ENCODE measurements at places on chromosomes 5 and 9. TPM values are rescaled to one million over a fixed set of nuclear protein-coding genes. Genes with fewer than 3 reads are reported as not detected.

The SLC6A3 gene
- 1.2 TPM for total RNA-seq

GRCh38 chr9:35407846-35408245, 82.1 kb upstream of the RUSC2 start:
- DNase-seq = no peak

- no peak for DNase-seq
These were observed 18.5 kb upstream of the TIMD4 start for GRCh38 chr5:156981481-156981880.

DNA sequence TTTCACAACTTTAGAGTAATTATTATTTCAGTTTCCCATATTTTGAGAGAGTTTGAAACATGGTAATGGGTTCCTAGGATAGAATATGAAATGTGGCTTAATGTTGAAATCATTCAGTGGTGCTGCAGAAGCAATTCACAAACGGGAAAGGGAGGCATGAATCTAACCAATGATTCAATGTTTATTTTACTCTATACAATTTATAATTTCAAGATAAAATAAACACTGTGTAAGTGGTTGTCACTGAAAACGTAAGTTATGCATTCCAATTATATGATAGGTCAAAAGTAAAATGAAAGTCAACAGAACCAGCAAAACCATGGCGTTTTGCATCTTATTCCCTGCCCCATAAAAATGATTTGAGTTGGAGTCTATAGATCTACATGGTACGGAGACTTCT, 1207.1 kb upstream of the CDH18 start:
- DNase-seq = no peak

- DNase-seq = no peak
These were observed 132.1 kb upstream of the SLC30A5 start for GRCh38 chr5:68961762-68962161.

DNA sequence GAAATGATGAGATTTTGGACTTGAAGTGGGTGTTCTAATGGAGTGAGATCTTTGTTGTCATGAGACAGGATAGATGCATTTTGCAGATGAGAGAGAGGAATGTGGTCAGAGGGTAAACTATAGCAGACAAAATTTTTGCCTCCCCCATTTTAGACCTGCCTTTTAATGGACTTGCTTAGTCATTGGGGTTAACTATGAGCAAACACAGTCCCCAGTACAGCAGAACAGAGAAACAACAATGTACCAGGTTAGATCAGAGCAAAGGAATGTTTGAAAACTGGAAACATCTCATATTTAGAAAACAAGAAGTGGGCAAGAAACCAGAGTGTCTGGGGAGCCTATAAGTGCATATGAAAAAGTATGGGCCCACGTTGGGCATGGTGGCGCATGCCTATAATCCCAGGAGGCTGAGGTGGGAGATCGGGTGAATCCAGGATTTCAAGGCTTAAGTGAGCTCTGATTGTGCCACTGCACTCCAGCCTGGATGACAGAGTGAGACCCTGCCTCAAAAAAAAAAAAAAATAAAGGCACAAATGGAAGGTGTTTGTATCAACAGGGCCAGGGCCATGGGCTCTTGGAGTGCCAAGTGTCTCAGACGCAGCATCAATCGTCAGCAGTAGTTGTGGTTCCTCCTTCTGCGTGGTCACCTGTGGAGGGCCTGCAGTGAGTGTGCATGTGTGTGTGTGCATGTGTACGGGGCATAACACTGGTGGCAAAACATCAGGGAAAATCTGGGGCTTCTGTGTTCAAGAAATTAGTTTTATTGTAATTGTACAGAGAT, 214.4 kb upstream of the S1PR3 start:
- DNase-seq = no peak

Measured in upper lobe of left lung (tissue), 6 donors.